ENCODE measurements at places on chromosomes 7 and 10.

DNA sequence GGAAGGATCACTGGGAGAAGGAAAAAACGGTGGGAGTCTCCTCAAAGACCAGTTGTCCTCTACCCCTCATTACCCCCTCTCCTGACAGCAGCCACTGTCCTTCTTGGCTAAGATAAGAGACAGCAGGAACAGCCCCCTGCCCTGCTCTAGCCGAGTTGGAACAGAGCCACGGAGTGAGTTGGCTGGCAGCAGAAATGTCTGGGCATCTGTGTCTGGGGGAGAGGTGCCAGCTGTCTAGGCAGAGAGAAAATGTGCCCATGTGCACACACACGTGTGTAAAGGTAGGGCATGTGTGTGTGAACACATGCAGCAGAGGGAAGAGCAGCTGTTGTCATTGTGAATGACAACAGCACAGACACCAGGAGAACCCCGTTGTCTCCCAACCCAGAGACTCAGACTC is 9.4 kb upstream of the HILPDA start:
- no peak for DNase-seq

DNA sequence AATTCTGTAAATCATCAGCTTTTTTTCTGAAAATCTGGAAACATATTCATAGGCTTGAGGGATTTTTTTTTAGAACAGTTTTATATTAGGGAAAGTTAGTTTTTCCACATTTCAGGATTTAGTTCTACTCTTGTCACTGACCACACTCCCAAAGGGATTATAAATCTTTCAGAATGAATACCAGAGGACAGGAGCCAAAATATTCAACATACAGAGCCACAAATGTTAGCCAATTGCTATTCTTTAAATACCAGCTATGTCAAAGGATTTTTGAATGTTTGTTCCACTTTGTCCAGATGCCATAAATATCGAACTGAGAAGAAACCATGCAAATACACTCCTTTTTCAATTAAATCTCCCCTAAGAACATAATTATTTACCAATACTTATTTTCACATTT is 50.7 kb downstream of the ODAD2 start:
- DNase-seq = no peak

DNA sequence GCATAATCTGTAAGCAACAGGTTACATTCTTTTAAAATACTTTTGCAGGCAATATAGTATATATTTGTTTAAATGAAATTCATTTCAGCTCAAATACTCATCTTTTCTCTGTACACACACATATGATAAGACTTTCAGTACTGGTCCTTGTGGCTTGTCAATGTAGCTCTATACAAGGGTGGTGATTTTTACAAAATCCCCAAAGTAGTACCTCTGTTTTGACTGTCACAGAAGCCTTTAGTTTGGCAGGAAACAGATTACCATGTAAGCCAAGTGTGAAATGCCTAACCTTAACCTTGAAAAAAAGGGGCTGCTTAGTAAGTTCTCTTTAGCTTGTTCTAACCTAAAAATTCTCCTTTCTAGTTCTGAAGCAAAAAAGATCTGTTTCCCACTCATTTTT is 87.9 kb downstream of the KCND2 start:
- no peak for DNase-seq

- no peak for DNase-seq
Observed at GRCh38 chr7:37765421-37765829, 81.9 kb downstream of the GPR141 start.

DNA sequence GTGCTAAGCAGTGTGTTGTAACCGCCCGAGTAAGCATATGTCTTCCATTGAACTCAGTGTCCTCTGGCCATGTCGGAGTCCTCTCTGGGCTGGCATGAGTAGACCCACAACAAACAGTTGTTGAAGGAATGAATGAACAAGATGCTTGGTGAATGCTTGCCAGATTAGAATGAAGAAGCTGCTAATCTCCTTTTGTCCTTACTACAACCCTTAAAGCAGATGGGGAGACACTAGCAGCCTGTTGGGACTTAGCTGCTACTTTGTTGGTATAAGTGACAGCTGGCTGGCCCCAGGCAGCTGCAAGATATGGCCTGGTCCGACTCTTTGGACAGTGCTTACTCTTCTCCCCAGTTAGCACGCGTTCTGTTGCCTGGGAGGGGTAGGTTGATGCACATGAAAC is 370.1 kb downstream of the RPS24 start:
- DNase-seq = no peak

- no peak for DNase-seq
Observed at GRCh38 chr7:88269586-88269985, 37.1 kb downstream of the STEAP4 start.

GRCh38 chr10:27736396-27736795 is 9.2 kb downstream of the MKX start:
- no peak for DNase-seq

DNA sequence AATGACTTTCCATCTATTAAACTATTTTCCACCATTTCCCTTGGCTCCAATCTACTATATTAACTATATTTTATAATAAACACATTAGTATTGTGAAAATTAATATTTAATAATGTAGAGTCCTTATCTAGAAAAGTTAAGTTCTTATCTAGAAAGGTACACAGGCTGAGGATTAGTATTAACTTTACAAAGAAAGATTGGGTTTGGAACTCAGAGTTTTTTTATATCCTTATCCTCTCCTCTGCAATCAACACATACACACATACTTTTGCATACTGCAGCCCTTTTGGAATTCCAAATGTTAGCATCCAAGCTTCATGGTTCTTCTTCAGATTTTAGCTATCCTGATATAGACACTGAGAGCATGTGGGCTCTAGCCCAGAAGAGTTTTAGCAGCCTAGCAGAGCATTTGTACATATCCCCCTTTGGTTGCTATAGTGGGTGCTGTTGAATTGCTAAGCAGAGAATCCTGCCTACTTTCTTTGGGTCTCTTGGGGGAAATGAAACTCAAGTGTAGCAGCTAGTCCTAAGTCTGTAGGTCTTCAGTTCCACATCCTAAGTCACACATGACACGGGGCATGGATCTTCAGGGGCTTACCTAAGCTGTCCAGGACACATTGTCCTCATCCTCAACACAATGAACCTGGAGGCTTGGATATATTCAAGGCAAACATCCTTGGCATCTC is 874.6 kb downstream of the LRMDA start:
- no peak for DNase-seq

- DNase-seq = no peak
Observed at GRCh38 chr10:3399756-3400155, 227.2 kb upstream of the PITRM1 start.

GRCh38 chr7:143269251-143269650 is 6.0 kb downstream of the GSTK1 start:
- DNase-seq = no peak
